ENCODE measurements at places on chromosomes 12 and 14.

GRCh38 chr12:80716696-80717469, at the start of gene MYF5:
TSS of gene MYF5 (plus strand) at chr12:80716912. CDS start at chr12:80717064, 152 bp downstream.
- DNase-seq, result no peak

DNA sequence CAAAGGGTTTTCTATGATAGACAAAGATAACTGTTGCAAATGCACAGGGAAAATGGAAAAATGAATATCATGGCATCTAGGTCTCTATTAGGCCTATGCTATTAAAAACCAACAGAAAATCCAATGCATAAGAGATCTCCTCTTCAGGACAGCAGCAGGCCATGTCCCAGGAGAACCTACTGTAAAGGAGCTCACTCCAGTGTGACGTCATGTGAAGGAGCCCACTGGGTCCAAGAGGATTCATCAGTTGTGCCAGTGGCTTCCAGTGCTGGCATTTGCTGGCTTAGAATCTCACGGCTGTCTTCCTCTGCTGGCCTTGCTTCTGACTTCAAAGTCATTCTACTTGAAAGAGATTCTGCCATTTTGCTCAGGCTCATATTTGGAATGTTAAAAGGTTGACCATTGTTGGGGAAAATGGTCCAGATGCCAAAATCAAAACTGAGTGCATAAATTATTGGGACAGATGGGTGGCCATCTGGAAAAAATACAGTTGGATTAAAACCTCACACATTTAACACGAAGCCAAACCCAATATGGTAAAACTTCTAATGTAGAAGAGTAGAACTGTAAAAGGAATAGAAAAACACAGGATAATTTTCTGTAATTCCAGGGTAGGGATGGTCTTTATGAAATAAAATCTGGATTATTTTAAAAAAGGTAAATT, 75.4 kb upstream of the ARID2 start:
- DNase-seq, result no peak

GRCh38 chr12:54749191-54749818, 101.1 kb upstream of the DCD start:
- DNase-seq, result no peak

GRCh38 chr12:55637467-55637866, 775 bp downstream of the OR10P1 start:
- DNase-seq, result no peak

- no peak for DNase-seq
These were observed 111.9 kb downstream of the NTS start for GRCh38 chr12:85985996-85986395.

- no peak for DNase-seq
These were observed 20.6 kb upstream of the SPATA7 start for GRCh38 chr14:88364710-88365413.

- DNase-seq, result no peak
These were observed 13.9 kb upstream of the MYL2 start for GRCh38 chr12:110934093-110934852.
